ENCODE measurements at places on chromosomes 11 and 22.

DNA sequence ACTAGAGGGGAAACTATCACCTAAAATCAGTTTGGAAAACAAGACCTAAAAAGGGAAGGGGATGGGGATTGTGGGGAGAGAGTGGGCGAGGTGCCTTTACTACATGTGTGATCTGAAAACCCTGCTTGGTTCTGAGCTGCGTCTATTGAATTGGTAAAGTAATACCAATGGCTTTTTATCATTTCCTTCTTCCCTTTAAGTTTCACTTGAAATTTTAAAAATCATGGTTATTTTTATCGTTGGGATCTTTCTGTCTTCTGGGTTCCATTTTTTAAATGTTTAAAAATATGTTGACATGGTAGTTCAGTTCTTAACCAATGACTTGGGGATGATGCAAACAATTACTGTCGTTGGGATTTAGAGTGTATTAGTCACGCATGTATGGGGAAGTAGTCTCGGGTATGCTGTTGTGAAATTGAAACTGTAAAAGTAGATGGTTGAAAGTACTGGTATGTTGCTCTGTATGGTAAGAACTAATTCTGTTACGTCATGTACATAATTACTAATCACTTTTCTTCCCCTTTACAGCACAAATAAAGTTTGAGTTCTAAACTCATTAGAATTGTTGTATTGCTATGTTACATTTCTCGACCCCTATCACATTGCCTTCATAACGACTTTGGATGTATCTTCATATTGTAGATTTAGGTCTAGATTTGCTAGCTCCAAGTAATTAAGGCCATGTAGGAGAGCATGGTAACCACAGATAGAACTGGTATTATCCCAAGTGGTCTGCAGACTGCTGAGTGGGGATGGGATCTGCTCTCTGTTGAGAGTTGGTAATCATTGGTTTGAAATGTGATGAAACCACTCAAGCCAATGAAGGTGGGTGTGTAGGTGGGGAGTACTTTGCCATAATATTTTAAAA is 3.6 kb downstream of the NEAT1 start:
- no peak for DNase-seq

DNA sequence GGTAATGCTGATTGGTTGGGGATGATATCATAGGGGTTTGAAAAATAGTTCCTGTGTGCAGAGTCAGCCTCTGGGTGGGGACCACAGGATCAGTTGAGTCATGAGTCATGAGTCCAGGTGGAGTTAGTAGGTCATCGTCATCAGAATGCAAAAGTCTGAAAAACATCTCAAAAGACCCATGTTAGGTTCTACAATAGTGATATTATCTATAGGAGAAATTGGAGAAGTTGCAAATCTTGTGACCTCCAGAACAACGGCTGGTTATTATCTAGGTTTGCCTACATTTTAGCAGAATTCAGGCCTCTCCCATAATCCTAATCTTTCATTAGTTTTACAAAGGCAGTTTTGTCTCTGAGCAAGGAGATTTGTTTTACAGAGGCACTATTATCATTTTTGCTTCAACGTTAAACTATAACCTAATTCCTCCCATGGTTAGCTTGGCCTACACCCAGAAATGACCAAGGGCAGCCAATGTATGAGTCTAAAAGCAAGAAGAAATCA is 38.9 kb downstream of the MS4A2 start:
- DNase-seq = no peak

GRCh38 chr11:2200957-2201519 is 29.4 kb upstream of the TH start:
- no peak for DNase-seq

DNA sequence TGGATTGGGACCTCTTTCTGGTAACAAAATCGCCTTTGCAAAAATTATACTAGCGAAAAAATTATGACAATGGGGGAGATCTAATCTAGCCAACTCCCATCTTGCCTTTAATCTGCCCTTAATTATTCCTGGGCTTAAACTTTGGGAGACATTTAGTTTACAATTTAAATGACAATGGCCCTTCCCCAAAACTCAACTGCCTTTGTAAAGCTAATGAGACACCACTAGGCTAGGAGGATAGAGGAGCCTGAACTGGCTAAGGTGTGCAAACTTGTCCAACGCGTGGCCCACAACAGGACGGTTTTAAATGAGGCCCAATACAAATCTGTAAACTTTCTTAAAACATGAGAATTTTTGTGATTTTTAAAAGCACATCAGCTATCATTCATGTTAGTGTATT is 67.3 kb downstream of the RSF1 start:
- no peak for DNase-seq

GRCh38 chr22:50606165-50606945 is 5.8 kb downstream of the MAPK8IP2 start:
- DNase-seq = no peak

DNA sequence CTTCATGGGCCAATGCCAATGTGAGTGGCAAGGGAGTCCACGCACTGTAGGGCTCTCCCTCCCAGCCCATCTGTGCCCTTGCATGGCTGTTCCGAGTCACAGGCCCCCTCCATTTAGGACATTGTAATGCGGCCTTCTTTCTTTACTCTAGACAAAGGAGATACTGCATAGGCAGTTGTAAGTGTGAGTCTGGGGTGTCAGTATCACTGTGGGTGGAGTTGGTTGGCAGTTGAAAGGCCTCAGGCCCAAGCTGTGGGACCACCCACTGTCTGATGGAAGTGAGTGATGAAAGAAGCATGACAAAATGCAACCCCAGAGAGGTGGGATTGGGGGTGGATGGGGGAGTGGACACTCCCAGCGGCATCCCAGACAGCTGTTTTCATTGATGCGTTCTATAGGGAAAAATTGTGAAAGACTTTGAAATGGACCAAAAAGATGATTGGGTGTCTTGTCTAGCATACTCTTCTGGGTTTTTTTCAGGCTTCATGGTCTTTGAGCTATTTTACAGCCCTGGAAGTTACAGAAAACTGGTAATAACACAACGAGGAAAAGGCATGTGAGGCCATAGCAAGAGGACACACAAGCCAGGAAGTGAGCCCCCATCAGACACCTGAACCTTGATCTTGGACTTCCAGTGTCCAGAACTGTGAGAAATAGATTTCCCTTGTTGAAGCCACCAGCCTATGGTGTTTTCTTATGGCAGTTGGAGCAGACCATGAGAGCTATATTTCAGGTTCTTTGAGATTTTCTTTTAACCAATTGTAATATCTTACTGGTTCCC is 114.6 kb downstream of the NECTIN1 start:
- DNase-seq = no peak

GRCh38 chr11:64976651-64977050 is 4.7 kb upstream of the MAJIN start:
- DNase-seq = no peak

DNA sequence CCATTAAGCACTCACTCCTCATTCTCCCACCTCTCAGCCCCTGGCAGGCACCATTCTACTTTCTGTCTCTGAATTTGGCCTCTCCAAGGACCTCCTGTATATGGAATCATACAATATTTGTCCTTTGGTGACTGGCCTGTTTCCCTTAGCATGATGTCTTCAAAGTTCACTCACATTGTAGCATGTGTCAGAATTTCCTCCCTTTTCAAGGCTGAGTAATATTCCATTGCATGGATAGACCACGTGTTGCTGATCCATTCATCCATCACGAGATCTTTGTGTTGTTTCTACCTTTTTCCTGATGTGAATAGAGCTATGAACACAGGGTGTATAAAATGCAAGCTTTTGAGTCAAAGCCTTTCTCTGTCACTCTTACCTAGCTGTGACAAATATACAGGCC is 11.6 kb downstream of the FADS2 start:
- no peak for DNase-seq
